ENCODE measurements at places on chromosomes 3 and 15.

DNA sequence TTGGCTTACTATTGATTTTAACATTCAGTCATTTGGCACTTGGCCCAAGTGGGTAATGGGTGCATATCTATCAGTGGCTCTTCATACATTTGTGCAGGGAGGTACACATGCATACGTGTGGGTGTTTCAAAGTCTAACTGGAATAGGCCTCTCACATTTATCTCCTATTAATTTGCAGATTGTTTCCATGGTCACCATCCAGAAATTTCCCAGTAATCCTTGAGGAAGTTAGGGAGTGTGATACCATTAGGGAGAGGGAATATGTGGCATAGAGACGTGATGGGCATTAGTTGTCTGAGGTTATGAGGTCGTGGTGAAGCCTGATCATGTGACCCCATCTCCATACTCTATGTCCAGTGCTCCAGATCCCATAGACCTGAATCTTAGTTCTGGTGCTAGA lies 102.8 kb downstream of the LPP start:
- no peak for DNase-seq

DNA sequence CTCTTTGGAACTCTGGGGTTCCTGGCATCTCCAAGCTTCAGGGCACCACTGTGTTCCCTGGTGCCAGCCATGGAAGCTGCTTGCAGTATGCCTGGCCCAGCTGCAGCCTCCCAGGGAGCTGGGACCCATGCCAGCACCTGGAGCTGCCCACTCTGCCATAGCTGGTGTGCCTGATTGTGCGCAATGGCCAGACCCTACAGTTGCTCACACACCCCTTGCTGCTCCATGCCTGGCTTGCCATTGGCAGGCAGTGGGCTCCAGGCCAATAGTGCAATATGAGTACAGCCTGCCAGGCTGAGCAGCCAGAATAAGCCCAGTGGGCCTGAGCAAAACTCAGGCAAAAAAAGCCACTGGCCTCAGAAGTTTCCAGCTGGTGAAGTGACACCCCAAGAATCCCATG lies 43.8 kb upstream of the LRRFIP2 start:
- DNase-seq: no peak

DNA sequence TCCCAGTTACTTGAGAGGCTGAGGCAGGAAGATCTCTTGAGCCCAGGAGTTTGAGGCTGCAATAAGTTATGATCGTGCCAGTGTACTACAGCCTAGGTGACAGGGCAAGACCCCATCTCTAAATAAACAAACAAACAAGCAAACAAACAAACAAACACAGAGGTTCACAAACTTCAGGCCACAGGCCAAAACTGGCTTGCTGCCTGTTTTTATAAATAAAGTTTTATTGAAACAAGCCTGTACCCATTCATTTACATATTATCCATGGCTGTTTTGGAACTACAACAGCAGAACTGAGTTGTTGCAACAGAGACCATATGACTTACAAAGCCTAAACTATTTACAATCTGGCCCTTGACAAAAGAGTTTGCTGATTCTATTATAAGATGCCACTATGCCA lies 6.5 kb downstream of the DYNC1LI1 start:
- no peak for DNase-seq

GRCh38 chr3:170826047-170826446 lies 43.9 kb downstream of the RPL22L1 start:
- no peak for DNase-seq

GRCh38 chr3:166706094-166706493 lies 674.0 kb downstream of the ZBBX start:
- DNase-seq: no peak

- peak; percentile 84 for DNase-seq
Observed at GRCh38 chr15:101207867-101208288, 44.0 kb downstream of the CHSY1 start.

- no peak for DNase-seq
Observed at GRCh38 chr3:110583373-110583935, 488.2 kb upstream of the NECTIN3 start.

DNA sequence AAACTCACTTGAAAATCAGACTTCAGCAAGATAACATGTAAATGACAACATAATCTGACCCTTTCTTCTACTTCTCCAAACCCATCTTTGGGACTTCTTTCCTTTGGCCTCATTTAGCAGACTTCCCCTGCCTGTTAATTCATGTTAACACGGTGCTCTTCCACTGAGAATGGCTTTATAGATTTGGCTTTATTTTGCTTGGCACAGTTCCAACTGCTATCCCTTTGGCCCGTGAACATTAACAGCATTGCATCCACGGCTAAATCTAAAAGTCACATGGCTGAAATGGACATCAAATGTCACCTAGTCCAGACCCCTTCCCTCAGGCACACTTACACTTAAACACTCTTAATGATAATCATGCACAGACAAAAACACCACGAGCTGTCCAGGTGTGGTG lies 3.8 kb downstream of the ZMAT3 start:
- no peak for DNase-seq
